Renal cortical epithelial cell (primary cell): ENCODE measurements at places on chromosomes 1 and 21.

DNA sequence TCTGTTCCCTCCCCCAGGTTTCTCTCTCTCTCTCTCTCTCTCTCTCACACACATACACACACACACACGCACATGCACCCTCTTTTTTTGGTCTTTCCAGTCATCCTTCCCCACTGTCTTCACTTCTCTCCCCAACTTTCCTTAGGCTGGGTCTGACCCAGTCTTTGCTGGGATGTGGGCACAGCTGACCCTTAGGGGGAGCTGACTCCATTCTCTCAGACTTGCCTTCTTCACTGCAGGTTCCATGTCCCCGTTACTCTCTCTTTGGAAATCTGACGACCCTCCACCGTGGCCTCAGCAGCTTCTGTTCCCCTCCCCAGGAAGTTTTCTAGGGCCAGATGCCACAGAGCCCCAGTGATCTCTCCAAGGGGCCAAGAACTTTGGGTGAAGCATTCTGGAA is 2.1 kb downstream of the DISP3 start:
- no peak for DNase-seq

DNA sequence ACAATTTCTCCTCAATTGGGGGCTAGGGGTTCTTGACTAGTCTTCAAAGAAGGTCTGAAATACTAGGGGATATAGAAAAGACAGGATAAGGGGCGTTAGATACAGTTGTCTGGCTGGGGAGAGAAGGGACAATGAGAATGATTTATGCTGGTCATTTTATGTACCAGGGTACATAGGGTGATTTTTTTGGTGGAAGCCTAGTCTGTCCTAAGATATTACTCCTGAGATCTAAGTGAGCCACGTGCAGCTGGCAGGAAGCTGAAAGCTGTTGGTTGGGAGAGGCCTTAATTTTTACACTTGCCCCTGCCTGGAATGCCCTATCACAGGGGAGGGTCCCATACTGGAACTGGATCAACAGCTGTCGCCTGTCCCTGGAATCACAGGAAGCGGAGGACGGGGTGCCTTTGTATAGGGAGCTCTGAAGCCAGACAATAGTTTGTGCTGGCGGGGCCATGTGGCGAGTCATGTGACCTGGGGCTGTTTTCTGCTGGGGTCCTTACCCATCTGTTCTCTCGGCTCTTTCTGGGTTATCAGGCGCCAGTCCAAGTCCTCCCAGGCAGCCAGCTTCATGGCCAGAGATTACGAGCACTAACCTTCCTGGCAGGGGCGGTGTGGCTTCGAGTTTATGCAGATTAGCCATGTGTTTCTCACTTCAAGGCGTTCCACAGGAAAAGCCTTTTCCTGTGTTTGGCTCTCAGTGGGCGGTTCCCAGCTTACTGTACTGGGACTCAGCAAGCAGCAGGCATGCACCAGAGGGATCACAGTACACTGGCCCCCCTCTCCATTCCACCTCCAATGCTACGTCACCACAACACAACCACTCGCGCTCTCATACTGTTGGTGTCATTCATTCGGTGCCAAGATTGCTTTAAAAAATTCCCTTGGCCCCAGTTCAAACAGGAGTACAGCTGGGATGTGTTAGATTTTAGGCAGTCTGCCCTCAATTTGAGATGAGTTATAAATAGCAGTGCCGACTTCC is 27.5 kb downstream of the ARID1A start:
- DNase-seq, result peak; percentile 92

- no peak for DNase-seq
These were observed 52.8 kb upstream of the ACTRT2 start for GRCh38 chr1:2968471-2968881.

DNA sequence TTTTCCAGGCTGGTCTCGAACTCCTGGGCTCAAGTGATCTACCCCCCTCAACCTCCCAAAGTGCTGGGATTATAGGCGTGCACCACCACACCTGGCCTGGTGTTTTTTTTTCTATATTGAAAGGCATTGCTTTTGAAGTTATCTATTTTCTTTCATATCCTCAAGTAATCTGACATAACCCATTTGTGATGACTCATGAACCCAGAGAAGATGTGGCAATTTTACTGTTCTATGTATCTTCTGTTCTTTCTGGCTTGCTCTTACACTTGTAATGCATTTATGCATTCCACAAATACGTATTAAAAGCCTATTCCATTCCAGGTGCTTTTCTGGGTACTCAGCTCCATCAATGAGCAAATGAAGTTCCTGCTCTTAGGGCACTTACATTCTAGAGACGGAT is 29.9 kb upstream of the ERRFI1 start:
- peak; percentile 66 for DNase-seq

GRCh38 chr1:112322018-112322417 is 74.0 kb upstream of the CTTNBP2NL start:
- no peak for DNase-seq

GRCh38 chr1:157170677-157171515 is 32.7 kb upstream of the ETV3 start:
- peak; percentile 1 for DNase-seq

- DNase-seq, result no peak
These were observed 8.5 kb downstream of the SERINC2 start for GRCh38 chr1:31421371-31422040.

- DNase-seq, result peak; percentile 57
These were observed 83.3 kb downstream of the LACTBL1 start for GRCh38 chr1:22889213-22889827.

GRCh38 chr1:43345120-43345519 is 7.5 kb downstream of the MPL start:
- DNase-seq, result no peak

GRCh38 chr1:239926184-239926583 is 165.5 kb upstream of the FMN2 start:
- DNase-seq, result no peak
